ENCODE measurements at places on chromosomes 2 and 18. TPM values are rescaled to one million over a fixed set of nuclear protein-coding genes. Genes with fewer than 3 reads are reported as not detected.

DNA sequence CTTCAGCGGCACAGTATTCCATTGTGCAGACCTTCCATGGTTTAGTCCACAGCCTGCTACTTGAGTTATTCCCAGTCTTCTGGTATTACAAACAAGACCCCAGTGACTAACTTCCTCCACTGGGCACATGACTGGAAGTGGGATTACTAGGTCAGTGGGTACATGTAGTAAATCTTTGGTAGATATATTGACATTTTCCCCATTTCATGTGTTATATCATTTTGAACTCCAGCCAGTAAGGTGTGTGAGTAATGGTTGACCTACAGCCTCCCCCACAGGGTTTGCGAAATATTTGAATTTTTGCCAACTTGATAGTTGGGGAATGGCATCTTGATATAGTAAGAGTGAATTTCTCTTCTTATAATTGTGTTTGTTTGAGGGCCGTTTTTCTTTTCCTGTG, 58.8 kb downstream of the RNF144A start:
- no peak for DNase-seq

- DNase-seq = no peak
Observed at GRCh38 chr2:102253140-102253752, 58.1 kb upstream of the IL1RL1 start.

- DNase-seq = no peak
Observed at GRCh38 chr18:29377346-29377745, 1200.4 kb upstream of the CDH2 start.

- no peak for DNase-seq
Observed at GRCh38 chr2:86293612-86294011, 43.8 kb downstream of the REEP1 start.

GRCh38 chr2:140643761-140644187, 1487.0 kb downstream of the LRP1B start:
- DNase-seq = no peak

- no peak for DNase-seq
Observed at GRCh38 chr2:39018638-39019037, 102.2 kb downstream of the SOS1 start.

GRCh38 chr2:237865623-237866041, 6.2 kb downstream of the RAMP1 start:
- DNase-seq = no peak

GRCh38 chr2:21924640-21925285, 801.0 kb downstream of the TDRD15 start:
- DNase-seq = no peak

- DNase-seq = no peak
Observed at GRCh38 chr2:96157649-96158553, 12.7 kb upstream of the DUSP2 start.

DNA sequence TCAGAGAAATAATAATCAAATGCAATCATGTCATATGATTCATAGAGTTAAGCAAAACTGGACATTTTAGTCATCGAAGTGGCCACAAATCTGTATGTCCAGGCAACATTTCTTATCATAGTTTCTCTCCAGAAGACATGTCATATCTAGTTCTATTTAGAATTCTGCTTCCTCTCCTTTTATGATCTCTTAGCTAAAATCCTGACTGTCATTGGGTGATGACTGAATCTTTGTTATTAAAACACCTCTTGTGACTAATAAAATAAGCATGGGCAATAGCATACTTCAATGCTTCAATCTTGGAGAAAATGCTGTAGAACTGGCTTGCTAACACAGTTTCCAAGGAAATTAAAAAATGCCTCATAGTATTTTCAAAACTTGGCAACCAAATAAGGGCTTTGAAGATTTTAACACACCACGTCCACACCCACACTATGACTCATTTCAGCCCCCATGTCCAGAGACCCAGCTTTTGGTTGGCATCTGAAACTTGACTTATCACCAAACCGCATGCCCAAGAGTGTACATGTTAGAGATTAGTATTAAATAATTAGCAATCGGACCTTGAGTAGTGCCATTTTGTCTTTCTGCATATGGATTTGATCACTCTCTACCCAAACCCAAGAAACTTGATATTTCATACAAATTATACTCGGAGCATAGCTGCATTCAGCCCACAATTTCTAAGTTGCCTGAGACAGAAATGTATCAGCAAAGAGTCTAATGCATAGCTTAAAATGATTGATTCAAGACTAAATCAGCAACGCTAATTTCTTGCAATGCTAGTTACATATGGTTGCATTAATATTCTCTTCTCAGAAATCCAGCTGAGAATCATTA, 106.5 kb upstream of the ETAA1 start:
- DNase-seq = no peak

DNA sequence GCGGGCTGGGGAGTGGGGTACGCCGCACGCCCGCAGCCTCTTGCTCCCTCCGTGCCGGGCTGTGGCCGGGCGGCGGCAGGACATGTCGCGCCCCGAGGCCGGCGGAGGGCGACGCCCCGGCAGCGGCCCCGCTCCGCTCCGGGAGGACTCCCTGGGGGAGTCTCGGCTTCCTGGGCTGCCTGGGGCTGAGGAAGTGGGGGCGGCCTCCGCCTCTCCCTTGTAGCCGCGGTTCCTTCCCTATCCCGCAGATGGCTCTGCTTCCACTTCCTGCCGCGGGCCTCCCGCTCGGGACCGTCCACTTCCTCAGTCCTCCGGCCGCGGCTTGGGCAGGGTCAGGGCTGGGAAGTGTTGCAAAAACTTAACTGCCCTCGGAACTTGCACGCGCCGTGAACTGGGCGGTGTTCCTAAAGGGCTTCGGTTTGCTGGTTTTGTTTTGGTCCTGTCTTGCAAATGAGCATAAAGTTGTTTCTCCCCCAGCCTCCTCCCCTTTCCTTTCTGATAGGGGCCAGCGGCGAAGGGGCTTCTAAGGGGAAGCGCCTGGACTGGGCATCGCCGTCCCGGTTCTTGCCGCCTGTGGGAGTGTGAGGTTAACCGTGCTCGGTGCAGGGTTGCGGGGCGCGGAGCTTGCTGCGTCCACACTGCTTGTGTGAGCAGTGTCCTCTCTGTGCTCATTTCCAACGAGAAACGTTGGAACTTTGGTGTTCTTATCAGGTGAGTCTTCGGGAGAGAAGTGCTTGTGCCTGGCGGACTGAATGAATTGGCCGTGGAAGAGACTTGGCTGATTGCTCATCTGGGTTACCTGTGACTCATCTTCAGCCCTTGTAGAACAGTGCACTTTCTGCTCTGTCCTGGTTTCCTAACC, 600 bp downstream of the RALB start:
- DNase-seq = peak; percentile 81

DNA sequence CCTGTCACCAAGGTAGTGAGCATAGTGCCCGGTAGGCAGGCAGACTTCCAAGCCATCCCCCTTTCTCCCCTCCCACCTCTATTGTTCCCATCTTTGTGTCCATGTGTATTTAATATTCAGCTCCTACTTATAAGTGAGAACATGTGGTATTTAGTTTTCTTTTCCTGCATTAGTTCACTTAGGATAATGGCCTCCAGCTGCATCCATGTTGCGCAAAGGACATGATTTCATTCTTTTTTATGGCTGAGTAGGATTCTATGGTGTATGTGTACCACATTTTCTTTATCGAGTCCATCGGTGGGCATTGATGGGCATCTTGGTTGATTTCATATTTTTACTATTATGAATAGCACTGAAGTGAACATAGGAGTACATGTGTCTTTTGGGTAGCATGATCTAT, 35.3 kb downstream of the MMADHC start:
- DNase-seq = no peak

DNA sequence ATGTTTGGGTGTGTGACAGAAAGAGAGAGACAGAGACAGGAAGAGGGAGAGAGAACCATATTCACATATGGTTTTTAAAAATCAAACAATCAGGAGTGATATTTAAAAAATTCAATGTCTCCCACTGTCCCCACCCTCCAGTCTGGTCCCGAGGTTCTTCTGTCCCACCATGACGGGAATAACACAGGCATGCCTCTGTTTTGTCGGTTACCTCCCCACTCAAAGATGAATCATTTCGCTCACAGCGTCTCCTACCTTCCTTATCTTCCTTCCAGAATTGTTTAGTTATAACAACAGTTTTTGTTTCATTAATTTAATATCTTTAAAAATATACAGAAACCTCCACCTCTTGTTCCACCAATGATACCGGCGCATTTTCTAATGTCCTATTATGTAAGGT, 113.0 kb downstream of the KCNF1 start:
- no peak for DNase-seq

DNA sequence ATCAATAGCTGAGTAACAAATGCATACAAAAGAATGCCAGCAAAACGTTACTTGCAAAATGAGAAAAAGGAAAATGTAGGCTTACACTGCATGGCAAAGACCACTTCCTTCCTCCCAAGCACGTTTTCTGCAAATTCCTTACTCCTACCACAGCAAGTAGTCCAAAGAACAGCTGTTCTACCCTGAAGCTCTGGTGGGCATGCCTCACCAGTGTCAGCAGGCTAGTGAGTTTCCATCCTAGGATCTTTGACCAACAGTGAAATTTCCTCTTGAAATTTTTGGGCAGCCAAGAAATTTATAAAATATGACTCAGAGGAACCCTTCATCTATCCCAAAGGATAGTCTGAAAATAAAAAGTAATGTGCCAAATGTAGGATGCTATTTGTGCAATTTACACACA, 123.9 kb downstream of the ZNF532 start:
- DNase-seq = no peak

DNA sequence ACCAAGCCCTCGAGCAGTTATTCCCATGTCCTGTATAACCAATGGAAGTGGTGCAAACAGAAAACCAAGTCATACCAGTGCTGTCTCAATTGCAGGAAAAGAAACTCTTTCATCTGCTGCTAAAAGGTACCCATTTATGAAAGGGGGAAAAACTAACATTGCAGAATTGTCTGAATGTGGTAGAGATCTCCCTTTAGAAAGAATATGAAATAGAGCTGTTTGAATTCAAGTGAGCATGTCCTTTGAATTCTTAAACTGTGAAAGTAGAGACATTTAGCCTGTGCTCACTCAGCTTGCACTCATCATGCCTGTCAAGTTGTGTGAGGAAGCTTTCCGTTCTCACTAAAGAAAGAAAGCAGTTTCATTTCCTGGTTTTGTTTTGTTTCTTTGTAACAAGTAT, 87.4 kb downstream of the EML4 start:
- DNase-seq = no peak

- no peak for DNase-seq
Observed at GRCh38 chr18:75823471-75823870, 396.0 kb upstream of the SMIM21 start.

GRCh38 chr18:57110290-57110689, 36.6 kb upstream of the BOD1L2 start:
- DNase-seq = no peak

GRCh38 chr2:85631316-85631715, 15.3 kb downstream of the USP39 start:
- no peak for DNase-seq

GRCh38 chr2:86426271-86426670, 14.9 kb upstream of the KDM3A start:
- no peak for DNase-seq

GRCh38 chr18:21998486-21998885, 170.9 kb upstream of the GATA6 start:
- no peak for DNase-seq

GRCh38 chr2:235328991-235329390, 164.9 kb upstream of the AGAP1 start:
- DNase-seq = no peak

GRCh38 chr18:3491981-3492555, 42.1 kb downstream of the TGIF1 start:
- DNase-seq = no peak

DNA sequence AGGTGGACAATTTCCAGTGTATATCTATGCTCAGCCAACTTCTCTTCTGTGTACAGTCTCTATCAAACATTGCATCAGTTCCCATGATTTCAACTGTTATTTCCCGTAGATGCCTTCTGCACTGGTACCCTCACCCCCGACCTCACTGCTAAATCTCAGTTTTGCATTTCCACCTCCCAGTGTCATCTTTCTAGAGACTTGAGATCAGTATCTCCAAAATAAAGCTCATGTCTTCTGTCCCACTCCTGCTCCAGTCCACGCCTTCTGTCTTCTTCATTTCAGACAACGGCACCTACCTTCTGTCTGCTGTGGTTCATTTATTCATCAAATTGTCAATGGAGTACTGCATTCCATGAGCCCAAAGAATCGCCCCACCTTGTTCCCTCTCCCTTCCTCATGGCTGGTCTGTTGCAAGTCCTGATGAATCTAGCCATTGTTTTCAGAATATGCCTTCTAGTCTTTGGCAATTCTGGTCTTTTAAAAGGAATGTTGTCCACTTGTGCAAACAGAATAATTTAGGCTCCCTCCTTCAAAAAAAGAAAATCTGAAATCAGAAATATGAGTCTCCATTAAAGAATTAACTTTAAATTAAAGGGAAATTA, 23.3 kb upstream of the NPAS2 start:
- no peak for DNase-seq

DNA sequence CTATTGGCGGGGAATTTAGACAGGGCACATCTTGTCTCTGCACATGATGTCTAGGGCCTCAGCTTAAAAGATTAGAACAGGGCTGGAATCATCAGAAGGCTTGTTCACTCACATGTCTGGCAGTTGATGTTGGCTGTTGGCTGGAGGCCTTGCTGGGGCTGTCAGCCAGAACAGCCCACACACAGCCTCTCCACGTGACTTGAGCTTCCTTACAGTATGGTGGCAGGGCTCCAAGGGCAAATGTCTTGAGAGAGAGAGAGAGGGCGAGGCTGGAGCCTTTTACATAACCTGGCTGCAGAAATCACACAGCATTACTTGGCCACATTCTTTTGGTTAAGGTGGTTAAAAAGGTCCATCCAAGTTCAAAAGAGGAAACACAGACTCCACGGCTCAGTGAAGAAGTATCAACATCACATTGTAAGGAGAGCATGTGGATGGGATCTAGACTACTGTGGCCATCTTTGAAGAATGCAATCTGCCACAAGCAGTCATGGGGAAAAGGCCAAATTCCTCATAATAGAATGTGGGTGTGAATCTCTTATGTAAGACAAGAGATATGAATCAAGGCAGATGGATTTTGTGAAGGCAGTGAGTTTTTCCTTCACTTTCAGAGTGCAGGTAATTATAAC, 30.4 kb downstream of the SRSF7 start:
- peak; percentile 90 for DNase-seq

DNA sequence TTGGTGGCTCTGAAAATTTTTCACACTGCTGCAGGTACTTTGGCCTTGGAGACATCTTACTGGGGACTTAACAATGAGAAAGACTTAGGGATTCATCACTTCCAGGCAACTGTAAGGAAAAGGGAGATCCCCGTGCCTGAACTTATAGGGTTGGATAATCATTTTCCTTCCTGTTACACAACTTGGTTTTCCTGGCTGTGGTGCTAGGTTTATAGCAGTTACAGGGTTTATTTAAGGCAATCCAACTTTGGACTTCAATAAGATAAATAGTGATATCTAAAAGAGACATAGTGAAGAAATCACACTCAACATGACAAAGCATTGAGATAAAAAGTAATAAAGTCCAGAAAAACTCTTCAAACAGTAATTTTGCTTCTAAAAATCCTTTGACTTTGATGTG, 70.2 kb upstream of the RAPH1 start:
- no peak for DNase-seq

GRCh38 chr2:100239486-100240210, 82.7 kb downstream of the LONRF2 start:
- DNase-seq = no peak

The STAMBP gene
- total RNA-seq = 37.1 TPM

The ANKRD62 gene
- total RNA-seq = 0.18 TPM

The FBXO48 gene
- 0.55 TPM for total RNA-seq

The IL36RN gene
- total RNA-seq = not detected

The ARHGAP15 gene
- 0.88 TPM for total RNA-seq

The FKBP1B gene
- total RNA-seq = 6.4 TPM

The SPC25 gene
- total RNA-seq = 0.43 TPM

The TEKT4 gene
- 0.55 TPM for total RNA-seq

The CFC1 gene
- total RNA-seq = 0.62 TPM

The PLEKHH2 gene
- 124 TPM for total RNA-seq

The SLC40A1 gene
- total RNA-seq = 210 TPM

The STK39 gene
- total RNA-seq = 13.9 TPM

The MLPH gene
- 14.6 TPM for total RNA-seq
